ENCODE measurements at places on chromosomes 1 and 21.
A peak's percentile ranks its signal among the peaks of the same experiment; 100 is the strongest.

GRCh38 chr21:17388226-17388625 is 124.6 kb upstream of the CXADR start:
- DNase-seq = peak; percentile 14

DNA sequence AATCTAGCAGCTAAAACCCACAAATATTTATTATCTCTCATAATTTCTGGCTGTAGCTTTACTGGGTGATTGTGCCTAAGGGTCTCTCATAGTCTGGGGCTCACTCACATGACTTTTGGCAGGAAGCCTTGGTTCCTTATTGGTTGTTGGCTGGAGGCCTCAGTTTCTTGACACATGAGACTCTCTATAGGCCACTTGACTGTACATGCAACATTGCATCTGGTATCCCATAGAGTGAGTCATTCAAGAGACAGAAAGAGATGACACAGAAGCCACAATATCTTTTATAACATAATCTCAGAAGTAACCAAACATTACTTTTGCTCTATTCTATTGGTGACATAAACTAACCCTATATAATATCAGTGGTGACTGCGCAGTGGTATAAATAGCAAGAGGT is 128.5 kb upstream of the HNRNPU start:
- DNase-seq = no peak

- no peak for DNase-seq
Observed at GRCh38 chr1:223401873-223402789, 8.9 kb downstream of the CCDC185 start.

DNA sequence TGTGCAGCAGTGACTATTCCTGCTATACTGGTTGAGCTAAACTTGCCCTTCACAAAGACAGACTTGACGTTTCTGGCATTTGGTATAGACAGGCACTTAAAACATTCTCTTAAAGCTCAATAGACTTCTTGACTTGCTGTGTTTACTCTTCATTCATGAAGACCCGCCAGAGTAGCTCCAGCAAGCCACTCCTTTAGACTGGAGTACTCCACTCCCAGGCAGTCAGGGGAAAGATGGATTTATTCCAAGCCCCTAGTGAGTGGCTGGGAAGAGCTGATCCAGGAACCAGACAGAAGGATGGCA is 70.7 kb downstream of the EVA1C start:
- DNase-seq = no peak

DNA sequence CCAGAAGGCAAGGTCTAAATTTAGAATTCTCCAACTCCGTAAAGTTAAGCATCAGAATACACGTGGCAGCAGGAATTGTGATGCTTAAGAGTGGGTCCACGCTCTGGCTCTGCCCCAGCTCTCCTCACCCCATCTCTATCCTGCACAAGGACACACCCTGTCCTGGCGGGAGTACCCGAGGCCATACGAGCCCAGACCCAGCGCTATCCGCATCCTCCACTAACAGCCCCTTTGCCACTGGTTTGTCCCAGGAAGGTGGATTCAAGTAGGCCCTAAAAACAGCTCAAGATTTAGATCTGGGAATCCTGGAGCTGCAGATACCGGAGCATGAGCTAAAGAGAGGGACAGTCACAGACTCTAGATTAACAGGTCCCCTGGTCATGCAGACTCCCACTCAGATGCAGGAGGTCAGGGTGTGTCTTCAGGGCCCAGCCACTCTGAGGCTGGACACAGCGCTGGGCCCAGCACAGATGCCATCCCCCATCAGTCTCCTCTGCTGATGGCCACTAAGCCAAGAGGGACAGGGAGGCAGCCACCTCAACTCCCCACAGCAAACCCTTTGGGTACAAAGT is 393.3 kb downstream of the NPHP4 start:
- DNase-seq = no peak
